ENCODE measurements at places on chromosomes 7 and 10. TPM values are rescaled to one million over a fixed set of nuclear protein-coding genes. Genes with fewer than 3 reads are reported as not detected.

Gene OR13A1
- polyA plus RNA-seq: not detected

Gene SFRP5
- 1.1 TPM for polyA plus RNA-seq

- no peak for DNase-seq
These were observed 21.9 kb downstream of the ADAP1 start for GRCh38 chr7:932651-932975.

GRCh38 chr10:65670087-65670486 is 1255.7 kb upstream of the LRRTM3 start:
- no peak for DNase-seq

DNA sequence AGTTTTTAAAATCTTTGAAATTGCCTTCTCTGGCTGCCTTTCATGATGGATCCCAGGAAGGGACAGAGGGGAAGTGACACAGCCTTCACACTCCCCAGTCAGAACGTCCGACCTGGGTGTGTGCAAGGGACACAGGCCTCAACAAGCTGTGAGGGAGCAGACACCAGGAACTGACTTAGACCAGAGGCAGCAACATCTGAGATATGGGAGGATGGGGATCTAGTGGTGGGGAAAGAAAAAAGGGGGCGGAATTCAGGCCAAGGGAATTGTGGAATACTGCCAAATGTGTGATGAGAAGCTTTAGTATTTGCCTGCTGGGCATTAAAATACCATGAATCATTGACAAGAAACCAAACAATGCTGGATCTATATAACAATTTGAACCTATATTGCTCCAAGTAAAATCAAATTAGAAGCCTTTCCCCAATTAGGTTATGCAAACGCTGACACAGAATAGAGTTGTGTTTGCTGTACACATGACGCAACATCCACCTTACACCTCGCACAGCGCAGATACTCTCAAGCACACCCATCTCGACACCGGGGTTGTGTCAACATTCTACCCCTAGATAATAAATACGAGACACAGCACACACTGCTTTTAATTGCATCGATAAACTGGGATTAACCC is 17.2 kb upstream of the MNX1 start:
- DNase-seq: no peak

DNA sequence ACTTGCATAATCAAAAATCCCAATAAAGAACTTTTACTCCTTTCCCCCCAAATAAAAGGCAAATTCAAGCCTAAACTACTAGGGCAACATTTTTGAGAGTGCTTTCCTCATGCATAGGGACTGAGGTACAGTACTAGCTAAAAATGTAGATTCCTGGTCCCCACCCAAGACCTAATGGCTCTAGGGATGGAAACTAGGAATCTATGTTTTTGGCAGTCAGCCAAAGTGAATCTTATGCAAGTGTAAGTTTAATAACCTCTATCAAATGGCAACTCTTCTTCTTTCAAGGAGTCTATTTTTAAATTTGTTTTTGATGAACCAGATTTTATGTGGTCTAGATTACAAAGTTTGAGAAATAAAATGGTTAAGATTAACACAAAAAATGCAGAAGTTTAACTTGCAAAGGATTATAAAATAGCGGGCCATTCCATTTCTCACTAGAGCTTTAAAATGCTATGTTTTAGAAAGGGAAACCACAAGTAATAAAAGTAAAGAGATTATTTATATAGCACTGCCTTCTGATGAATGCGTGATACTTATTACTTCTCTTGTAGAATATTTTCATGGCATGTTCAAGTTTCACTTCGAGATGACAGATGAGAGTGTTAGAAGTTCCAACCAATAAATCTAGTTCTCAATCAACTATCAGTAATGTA is 70.4 kb upstream of the MDFIC start:
- DNase-seq: no peak
